ENCODE measurements at places on chromosomes 5 and 9. TPM values are rescaled to one million over a fixed set of nuclear protein-coding genes. Genes with fewer than 3 reads are reported as not detected.

The CCL28 gene
- total RNA-seq: 16.4 TPM

The OTP gene
- total RNA-seq: not detected

The SGCD gene
- total RNA-seq: not detected

The ANKRD31 gene
- total RNA-seq: 0.16 TPM

The TERT gene
- 11.2 TPM for total RNA-seq

The MEGF10 gene
- total RNA-seq: not detected

The CDK9 gene
- total RNA-seq: 104 TPM

The OR1N1 gene
- not detected for total RNA-seq

The CCDC183 gene
- 0.55 TPM for total RNA-seq

The LECT2 gene
- not detected for total RNA-seq

The MLANA gene
- not detected for total RNA-seq

All from T-helper 2 cell treated with Interferon-gamma antibody and Interleukin-4, amounts not matched to agents 100 ng/mL and 5 ng/mL, for 36 hours (primary cell).